ENCODE measurements at places on chromosomes 11 and 22.

DNA sequence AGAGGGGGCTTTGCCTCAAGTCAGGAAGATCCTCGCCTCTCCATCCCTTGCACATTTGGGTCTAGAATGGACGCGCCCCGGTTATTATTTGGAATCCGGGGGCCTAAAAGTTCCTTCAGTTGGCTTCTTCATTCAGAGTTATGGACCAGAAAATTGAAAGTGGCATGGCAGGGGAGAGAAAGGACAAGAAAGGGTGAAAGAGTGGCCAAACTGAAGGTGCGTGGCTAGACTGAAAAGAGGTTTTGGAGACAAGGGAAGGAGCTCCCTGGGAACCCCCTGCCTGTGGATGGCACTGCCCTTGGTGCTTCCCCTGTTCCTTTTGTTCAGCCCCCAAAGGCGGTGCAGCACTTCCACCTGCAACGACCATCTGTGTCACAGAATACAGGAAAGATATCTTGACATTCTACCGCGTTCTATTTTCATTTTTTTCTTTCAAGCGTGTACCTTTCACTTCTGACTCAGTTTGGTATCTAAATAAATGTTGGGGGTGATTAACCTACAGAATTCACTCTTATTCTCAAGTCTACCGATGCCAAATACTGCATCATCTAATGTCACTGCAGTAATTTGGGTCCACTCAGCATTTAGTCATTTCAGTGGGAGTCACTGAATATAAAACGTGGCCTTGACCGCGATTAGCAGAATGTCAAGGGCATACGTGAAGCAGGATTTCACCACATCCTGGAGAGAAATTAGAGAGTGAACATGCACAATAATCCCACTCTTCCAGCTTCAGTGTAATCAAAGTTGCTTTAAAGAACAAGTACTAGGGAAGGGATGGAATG, 88.1 kb upstream of the ARHGAP32 start:
- no peak for DNase-seq

GRCh38 chr11:131580476-131580875, 210.1 kb downstream of the NTM start:
- peak; percentile 63 for DNase-seq

DNA sequence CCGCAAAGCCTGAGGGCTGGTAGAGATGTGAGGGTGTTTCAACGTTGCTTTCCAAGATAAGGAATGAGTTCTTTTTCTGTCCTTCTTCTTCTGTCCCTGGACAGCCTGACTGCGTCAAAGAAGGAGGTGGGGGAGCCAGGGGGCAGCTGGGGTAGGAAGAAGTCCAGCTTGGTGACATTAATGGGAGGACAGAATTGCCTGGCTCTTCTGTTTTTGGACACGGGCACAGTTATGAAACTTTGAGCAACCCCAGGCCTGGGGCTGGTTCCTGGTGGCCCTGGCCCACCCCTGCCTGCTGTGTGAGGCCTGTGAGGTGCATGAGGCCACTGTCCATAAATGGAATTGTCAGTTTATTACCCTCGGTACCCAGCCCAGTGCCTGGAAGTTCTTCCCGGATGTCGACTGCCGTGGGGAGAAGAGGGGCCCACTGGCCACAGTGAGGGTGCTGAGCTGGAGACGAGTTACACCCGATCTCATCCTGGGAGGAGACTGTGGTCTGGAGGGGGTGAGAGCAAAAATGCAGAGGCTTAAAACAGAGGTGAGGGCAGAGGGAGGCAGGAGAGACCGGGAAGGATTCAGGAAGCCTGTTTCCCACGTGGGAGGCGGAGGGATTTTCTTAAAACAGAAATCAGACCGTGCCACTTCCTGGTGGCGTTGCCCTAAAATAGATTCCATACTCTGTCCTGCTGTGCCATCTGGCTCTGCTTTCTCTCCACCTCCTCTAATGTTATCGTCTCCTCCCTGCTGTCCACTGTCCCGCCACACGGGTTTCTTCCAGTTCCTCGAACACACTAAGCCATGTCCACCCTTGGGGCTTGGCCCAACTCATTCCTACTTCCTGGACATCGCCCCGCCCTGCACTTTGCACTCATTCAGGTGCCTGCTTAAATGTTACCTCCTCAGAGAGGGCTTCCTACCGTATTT, 59.7 kb upstream of the RASD2 start:
- no peak for DNase-seq

- DNase-seq = no peak
Observed at GRCh38 chr22:27230189-27230588, 571.4 kb downstream of the MN1 start.

GRCh38 chr11:83680321-83680720, 394.2 kb upstream of the CCDC90B start:
- no peak for DNase-seq

DNA sequence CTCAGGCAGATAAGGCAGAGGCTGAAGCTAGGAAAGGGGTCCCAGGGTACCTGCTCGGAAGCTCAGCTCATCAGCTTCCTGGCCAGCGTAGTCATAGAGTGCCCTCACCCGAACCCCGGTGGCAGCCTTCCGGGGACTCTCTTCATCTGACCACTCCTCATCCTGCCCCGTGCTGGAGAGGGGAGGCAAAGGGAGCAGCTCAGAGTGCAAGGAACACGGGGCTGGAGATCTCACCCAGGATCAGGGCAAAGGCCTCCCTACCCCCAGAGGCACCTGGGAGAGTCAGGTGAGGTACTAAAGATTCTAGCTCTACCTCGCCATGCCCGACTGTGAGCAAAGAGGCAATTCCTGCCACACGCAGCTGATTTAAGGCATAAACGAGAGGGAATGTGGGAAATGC, 1.6 kb upstream of the ARFGAP2 start:
- no peak for DNase-seq

DNA sequence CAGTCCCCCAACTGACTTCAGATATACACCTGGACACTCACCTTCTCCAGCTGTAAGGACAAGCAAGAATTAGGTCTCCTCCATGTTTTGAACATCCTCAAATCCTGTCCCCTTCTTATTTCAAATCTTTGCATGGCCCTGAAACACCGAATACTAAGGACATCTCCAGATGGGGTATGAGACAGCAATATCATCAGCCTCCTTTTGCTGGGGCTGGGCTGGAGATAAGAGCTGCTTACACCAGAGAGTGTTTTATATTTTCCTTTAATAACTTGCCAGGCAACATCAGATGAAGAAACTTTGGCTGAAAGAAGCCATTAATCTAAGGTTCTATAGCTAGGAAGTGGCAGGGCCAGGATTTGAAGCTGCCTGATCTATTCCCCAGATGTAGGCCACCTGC, 21.6 kb downstream of the TUG1 start:
- no peak for DNase-seq

GRCh38 chr11:91248199-91248807, 976.3 kb upstream of the FAT3 start:
- peak; percentile 65 for DNase-seq

- DNase-seq = no peak
Observed at GRCh38 chr22:20180640-20181039, 29.8 kb upstream of the CCDC188 start.

GRCh38 chr11:95920460-95921105, 3.3 kb downstream of the MTMR2 start:
- no peak for DNase-seq

DNA sequence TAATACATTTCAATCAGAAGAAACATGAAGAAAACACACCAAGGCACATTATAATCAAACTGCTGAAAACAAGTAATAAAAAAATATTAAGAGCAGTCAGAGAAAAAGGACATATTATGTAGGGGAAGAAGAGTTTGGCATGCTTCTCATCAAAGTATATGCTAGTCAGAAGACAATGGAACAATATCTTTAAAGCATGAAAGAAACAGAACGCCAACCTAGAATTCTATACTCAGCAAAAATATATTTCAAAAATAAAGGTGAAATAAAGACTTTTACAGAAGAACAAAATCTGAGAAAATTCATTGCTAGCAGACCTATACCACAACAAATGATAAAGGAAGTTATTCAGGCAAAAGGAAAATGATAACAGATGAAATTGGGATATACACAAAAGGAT, 34.6 kb upstream of the ANO1 start:
- no peak for DNase-seq

Data from myocyte (in vitro differentiated cells).